ENCODE measurements at places on chromosomes 6 and 20. TPM values are rescaled to one million over a fixed set of nuclear protein-coding genes. Genes with fewer than 3 reads are reported as not detected.

The SEL1L2 gene
- not detected for total RNA-seq

The RAET1L gene
- total RNA-seq, result 0.46 TPM

The RHAG gene
- not detected for total RNA-seq

The PKHD1 gene
- total RNA-seq, result 13.9 TPM

The PRPH2 gene
- 1.0 TPM for total RNA-seq

The GTSF1L gene
- not detected for total RNA-seq

The PPP1R14C gene
- total RNA-seq, result 0.83 TPM

The TBXT gene
- not detected for total RNA-seq

The MAP1LC3A gene
- 13.6 TPM for total RNA-seq

The CDSN gene
- not detected for total RNA-seq

The UBE2C gene
- 1.9 TPM for total RNA-seq

The XKR7 gene
- 0.43 TPM for total RNA-seq

The RSPO3 gene
- total RNA-seq, result 1.1 TPM

The KIZ gene
- 28.7 TPM for total RNA-seq

The HRH3 gene
- not detected for total RNA-seq

The TMEM200A gene
- total RNA-seq, result 0.42 TPM

The NKX2-2 gene
- total RNA-seq, result 3.9 TPM

The FAM184A gene
- total RNA-seq, result 2.8 TPM

The DZANK1 gene
- 1.8 TPM for total RNA-seq

The TNFRSF6B gene
- 2.2 TPM for total RNA-seq

The KIF25 gene
- total RNA-seq, result not detected

The BFSP1 gene
- 0.81 TPM for total RNA-seq

The ATP6V1G2 gene
- 0.81 TPM for total RNA-seq

The GCNT2 gene
- total RNA-seq, result 1.8 TPM

The GABBR1 gene
- total RNA-seq, result 6.7 TPM

The FOXC1 gene
- total RNA-seq, result 4.0 TPM

The TMC2 gene
- not detected for total RNA-seq

The SIM1 gene
- 5.0 TPM for total RNA-seq

The SLC35D3 gene
- total RNA-seq, result 0.90 TPM

The RCAN2 gene
- 1.8 TPM for total RNA-seq

The ZNF311 gene
- 0.35 TPM for total RNA-seq

The UNC5CL gene
- total RNA-seq, result 11.5 TPM

The CST5 gene
- 0.37 TPM for total RNA-seq

The EYA4 gene
- 1.3 TPM for total RNA-seq

The CAGE1 gene
- not detected for total RNA-seq

The SRSF12 gene
- 1.6 TPM for total RNA-seq

The FLRT3 gene
- 9.8 TPM for total RNA-seq

The ULBP2 gene
- 0.37 TPM for total RNA-seq

The KCNQ5 gene
- total RNA-seq, result 1.1 TPM

The EYS gene
- total RNA-seq, result 0.12 TPM

The STMND1 gene
- 3.8 TPM for total RNA-seq

The TGM3 gene
- 0.06 TPM for total RNA-seq

The PABPC1L gene
- total RNA-seq, result 18.7 TPM

The HLA-DRA gene
- total RNA-seq, result 16.3 TPM

The SCGN gene
- total RNA-seq, result 63.2 TPM

The HLA-DRB5 gene
- 42.9 TPM for total RNA-seq

The PLCB1 gene
- total RNA-seq, result 13.9 TPM

The JAG1 gene
- total RNA-seq, result 28.8 TPM

The NCOA7 gene
- total RNA-seq, result 66.7 TPM

The LY6G6D gene
- total RNA-seq, result not detected

The ZSCAN16 gene
- total RNA-seq, result 2.1 TPM

The PAK5 gene
- 1.3 TPM for total RNA-seq

The RAD21L1 gene
- total RNA-seq, result not detected

The RNF182 gene
- total RNA-seq, result 0.38 TPM

The DEFB115 gene
- total RNA-seq, result not detected

The KIF13A gene
- total RNA-seq, result 12.3 TPM

The SYCP2L gene
- 1.5 TPM for total RNA-seq

The RIMS4 gene
- 0.09 TPM for total RNA-seq

The MDFI gene
- total RNA-seq, result 3.7 TPM
